Upper lobe of left lung (tissue), 6 donors: ENCODE measurements at places on chromosomes 7 and 10.
A peak's percentile ranks its signal among the peaks of the same experiment; 100 is the strongest.

DNA sequence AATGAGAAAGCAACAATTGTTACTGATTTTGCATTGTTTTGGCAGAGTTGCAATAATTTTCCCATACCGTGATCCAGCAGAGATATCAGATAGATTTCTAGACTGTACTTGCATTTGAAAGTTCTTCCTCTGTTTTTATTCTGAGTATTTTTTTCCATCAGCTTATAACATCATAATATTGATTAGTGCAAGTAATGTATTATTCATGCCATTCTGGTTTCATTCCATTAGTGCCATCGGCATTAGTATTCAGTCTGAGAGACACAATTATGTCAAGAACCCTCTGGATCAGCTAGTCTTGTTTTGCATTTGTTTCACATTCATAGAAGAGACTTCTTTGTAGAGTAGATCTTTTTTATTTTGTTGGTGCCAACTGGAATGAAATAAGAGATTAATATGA, 304.0 kb downstream of the BBS9 start:
- no peak for DNase-seq

DNA sequence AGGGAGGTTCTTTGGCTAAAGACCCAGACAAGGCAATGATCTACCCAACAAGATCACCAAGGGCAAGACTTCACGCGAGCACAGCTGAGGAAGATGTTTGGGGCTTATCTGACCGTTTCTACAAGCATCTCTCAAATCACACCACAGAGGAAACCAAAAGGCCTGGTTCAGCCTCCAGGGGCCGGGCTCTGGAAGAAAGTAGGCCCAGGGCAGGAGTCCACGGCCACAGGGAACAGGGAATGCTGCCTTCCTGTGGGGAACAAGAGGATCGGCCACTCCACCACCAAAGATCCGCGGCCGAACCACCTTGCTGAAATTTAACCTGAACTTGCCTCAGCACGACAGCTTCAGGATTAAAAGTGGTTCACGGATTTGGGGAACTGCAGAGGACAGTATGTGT, 332.5 kb downstream of the PTPRN2 start:
- DNase-seq, result no peak

- DNase-seq, result no peak
Observed at GRCh38 chr7:78601728-78602127, 803.2 kb downstream of the PHTF2 start.

DNA sequence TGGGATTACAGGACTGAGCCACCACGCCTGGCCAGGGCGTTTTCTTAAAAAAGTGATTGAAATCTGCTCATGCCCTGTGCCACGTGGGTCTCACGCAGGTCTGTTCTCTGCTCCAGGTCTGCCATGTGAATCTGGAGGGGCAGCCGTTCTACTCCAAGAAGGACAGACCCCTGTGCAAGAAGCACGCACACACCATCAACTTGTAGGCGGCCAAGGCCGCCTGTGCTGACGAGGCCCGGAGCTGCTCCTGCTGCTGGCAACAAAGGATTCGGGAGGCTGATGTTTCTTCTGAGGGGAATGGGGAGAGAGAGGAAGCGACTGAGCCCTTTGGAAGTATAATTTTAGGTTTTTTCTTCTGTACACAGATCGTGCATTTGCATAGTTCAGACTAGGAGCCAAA, 23.6 kb upstream of the BMPR1A start:
- no peak for DNase-seq

DNA sequence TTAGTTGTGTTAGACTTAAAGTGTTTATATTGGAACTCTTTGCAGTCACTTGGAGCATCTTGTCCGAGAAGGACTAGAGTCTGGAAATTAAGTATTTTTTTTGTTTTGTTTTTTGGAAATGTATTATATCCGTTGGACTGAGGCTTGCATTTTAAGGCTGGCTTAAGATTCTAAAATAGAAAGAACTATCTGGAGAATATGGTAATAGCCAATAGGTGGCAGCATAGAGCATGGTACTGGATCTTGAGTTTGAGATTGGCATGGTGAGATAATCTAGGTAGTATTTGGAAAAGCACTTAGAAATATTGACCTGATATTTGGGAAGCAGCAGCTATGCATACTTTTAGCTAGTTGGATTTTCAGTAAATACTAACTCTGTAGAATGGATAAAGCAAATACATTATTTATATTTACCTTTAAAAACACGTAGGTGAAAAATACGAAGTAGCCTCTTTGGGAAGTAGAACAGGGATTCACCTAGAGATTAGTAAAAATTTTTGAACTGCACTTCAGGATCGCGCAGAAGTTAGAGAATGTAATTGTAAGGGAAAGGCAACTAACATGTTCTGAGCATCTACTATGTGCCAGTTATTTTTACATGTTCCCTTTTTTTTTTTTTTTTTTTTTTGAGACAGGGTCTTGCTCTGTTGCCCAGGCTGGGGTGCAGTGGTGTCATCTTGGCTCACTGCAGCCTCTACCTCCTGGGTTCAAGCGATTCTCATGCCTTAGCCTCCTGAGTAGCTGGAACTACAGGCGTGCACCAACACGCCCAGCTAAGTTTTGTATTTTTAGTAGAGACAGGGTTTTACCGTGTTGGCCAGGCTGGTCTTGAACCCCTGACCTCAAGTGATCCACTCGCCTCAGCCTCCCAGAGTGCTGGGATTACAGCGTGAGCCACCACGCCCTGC, 78.6 kb downstream of the LCOR start:
- DNase-seq, result no peak

- no peak for DNase-seq
Observed at GRCh38 chr10:82660205-82660604, 785.2 kb downstream of the NRG3 start.

DNA sequence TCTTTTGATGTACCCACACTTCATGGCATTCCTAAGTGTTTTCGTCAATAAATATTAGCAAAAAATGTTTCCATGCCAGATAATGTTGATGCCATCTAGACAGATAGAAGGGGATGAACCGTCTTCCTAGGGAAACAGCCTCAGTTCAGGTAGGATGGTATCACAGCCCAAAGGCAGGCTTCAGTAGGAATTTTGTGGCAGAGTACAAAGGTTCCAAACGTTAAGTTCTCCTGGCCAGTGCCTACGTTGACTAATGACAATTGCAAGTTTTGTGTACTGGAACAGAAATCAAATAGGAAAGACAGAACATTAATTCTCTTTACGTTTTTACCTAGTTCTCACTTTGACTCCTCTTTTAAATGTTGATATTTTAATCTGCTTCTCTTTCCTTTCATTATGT, 75.0 kb downstream of the ZMYND11 start:
- no peak for DNase-seq

GRCh38 chr10:93742633-93743349, 14.9 kb upstream of the LGI1 start:
- DNase-seq, result peak; percentile 36

DNA sequence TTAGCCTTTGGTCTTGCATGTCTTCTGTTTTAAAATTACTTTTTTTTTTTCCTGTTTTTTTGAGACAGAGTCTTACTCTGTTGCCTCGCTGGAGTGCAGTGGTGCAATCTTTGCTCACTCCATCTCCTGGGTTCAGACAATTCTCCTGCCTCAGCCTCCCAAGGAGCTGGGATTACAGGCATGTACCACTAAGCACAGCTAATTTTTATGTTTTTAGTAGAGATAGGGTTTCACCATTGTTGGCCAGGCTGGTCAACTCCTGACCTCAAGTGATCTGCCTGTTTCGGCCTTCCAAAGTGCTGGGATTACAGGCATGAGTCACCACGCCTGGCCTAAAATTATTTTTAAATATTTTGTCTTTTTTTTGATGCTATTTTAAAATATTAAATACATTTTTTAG, 38.5 kb downstream of the MLLT10 start:
- no peak for DNase-seq

- DNase-seq, result no peak
Observed at GRCh38 chr10:86411852-86412560, 45.4 kb upstream of the GRID1 start.

DNA sequence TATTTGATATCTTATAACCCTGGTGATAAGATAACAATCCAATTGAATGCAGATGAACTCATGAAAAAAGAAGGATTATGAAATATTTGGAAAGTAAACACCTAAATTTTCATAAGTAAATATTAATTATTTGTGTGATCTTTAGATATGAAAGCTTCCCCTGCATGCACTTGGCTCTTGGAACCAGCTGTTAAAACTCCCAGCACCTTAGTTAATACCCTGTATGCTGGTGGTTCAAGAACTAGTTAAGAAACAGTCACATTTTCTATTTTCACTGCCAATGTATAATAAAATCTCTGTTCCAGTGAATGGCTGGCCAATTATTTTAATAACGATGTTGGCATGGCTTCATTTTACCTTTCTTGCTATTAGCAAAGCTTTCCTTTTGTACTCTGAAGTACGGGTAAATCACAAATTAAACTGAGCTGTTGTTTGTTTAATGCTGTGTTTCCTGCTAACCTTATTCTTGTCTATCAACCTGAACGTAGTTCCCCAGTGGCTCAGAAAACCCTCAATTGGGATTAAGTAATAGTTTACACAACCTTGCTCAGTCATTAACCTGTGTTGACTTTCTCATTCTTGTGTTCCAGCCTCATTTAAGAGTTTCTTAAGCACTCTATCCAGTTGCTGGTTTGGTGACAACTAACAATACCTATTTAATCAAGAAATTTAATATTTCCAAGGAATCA, 38.9 kb downstream of the MET start:
- no peak for DNase-seq

DNA sequence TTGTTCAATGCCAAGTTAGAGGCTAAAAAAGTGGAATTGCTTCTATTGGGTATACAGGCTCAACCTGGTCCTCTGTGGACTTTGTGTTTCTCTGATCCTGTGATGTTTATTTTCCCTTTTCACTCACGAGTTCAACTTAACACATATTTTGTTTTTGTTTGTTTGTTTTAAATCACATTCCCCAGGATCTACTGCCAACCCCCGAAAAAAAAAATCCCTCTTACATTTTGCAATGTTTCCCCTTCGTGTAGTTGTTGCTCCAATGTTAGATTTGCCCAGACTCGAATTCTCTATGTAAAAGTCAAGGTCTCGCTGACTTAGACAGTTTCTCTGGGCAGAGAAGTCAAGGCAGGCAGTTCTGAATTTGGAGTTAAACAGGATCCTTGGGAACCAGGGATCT, 876.4 kb downstream of the CCSER2 start:
- DNase-seq, result no peak

DNA sequence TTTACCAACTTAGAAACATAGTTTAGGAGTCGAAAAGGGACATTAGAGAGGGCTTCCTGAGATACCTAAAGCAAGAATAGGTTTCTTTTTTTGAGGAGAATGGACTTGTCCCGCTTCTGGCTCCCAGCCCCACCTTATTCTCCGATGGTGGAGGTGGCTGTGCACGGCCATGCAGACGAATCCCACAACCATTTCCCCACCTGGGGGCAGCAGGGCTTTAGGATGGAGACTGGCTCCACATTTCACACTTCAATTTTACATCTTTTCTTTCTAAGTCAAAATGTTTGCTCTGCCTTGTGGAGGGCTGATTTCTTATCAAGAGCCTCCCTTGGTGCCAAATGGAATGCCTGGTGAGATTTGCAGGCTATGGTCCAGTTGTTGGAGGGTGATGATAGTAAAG, 118.5 kb downstream of the GLRX3 start:
- DNase-seq, result no peak

GRCh38 chr7:96992192-96993005, 13.0 kb upstream of the DLX6 start:
- no peak for DNase-seq

DNA sequence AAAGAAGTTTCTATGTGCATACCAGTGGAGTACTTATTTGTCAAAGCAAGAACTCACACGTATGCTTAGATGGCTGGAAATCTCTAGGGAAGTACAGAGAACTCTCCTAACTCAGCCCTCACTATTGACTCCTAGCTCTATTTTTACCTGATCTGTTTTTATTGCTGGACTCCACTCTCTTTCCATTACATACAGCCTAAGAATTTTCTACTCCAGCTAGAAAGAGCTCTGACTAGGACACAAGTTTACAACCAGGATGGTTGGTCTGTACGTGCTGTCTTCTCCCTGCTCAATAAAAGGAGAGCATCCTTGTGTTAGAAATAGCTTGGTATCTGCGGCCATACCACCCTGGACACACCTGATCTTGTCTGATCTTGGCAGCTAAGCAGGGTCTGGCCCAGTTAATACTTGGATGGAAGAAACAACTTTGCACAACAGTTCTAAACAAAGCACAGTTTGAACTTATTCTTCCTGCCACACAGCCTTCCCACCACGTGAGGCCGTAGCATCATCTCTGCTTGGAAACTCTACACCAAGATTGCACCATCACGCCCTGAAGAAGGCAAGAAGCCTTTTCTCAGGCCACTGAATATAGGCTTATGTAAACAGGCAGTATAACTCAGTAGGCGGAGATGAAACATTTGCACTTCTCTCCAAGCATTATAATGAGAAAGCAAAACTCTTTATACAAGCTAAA, 50.7 kb downstream of the KCNMA1 start:
- no peak for DNase-seq

DNA sequence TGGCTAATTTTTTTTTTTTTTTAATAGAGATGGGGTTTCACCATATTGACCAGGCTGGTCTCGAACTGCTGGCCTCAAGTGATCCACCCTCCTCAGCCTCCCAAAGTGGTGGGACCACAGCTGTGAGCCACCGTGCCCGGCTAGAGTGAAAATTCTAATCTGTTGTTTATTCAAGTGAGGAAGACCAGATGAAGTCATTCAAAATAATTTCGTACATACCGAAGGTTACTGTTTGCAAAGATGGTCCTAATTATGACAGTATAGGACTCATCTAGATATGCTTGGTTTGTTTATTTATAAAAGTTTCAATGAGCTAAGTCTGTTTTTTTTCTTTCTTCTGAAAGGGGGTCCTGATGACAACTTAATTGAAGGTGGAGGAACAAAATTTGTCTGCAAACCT, 376.8 kb downstream of the EXOC4 start:
- DNase-seq, result no peak

DNA sequence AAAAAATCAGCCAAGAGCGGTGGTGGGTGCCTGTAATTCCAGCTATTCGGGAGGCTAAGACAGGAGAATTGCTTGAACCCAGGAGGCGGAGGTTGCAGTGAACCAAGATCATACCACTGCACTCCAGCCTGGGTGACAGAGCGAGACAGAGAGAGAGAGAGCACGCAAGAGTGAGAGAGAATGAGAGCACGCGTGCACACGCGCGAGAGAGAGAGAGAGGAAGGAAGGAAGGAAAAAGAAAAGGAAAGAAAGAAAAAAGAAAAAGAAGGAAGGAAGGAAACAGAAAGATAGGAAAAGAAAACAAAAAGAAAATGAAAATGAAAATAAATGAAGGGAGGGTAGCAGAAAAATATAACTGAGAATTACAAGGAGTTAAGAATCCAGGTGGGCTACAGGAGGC, 82.7 kb downstream of the SVOPL start:
- no peak for DNase-seq

- DNase-seq, result no peak
Observed at GRCh38 chr7:37732253-37732652, 48.7 kb downstream of the GPR141 start.

- no peak for DNase-seq
Observed at GRCh38 chr10:71856619-71857018, 5.6 kb upstream of the PSAP start.
